ENCODE measurements at places on chromosomes 5 and 9.

- DNase-seq, result no peak
These were observed 39.4 kb downstream of the ZSWIM6 start for GRCh38 chr5:61371474-61371873.

GRCh38 chr5:118378959-118379358, 609.4 kb downstream of the DTWD2 start:
- DNase-seq, result no peak

DNA sequence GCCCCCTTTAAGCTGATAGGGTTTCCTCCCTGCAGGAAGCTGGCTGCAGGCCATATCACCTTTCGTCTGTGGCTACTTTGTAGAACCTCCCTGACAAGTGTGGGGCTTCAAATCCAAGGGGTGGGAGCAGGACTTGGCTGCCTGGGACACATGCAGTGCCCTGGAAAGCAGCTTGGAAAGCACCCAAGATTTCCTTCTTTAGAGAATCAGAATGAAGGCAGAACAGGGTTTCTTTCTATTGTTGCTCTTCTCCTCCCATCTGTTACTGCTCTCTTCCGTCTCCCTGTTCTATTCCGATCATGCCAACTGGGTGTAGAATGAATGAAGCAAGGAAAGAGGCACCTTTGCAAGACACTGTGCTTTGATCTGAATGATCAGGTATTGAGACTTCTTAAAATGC, 282.2 kb downstream of the MED10 start:
- DNase-seq, result no peak

DNA sequence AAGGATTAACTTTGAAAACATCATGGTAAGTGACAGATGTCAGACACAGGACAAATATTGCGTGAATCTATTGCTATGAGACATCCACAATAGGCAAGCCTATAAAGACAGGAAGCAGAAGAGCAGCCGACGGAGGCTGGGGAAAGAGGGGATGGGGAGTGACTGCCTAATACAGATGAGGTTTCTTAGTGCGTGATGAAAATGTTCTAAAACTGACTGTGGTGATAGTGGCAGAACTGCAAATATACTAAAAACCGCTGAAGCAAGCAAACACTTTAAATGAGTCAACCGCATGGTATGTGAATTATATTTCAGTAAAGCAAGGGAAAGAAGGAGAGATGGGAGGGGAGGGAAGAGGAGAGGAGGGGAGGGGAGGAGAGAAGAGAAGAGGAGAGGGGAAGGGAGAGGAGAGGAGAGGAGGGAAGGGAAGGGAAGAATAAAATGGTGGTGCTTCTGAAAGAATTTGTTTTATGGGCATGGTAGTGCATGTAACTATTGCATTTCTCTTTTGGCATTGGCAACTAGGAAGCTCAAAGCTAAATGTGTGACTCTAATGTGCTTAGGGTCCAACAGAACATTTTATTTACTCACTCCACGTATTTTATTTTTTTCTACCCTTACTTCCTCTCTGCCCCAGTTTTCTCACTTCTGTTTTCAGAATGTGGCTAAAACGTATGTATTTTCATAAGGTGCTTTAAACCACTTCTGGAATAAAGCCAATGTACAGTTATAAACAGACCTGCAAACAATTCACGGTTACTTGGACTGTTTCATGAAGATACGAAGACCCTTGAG, 21.3 kb downstream of the AKNA start:
- peak; percentile 81 for DNase-seq

- DNase-seq, result no peak
These were observed 213.7 kb downstream of the DRD1 start for GRCh38 chr5:175230299-175230698.

All from stromal cell of bone marrow (primary cell).